ENCODE measurements at places on chromosomes 7 and 10.

DNA sequence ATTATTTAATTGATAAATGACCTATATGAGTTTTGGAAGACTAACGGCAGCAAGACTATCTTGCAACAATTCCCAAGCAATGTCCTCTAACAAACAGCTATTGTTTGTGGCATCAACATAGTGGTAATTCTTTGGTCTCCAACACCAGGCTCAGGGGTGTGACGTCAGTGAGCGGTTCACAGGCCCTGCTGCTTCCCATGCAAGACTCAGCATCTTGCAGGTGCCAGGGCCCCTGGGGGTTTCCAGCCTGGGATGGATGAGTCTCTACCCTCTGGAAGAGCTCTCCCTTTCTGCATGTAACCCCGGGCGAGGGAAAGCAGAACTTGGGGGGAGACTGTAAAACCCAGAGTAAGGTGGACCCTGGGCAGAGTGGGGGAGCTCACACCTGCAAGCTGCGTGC lies 164.7 kb downstream of the ACTR3B start:
- peaks cover 6% of the 10 kb centered on the region for H3K27me3 ChIP-seq
- H3K4me3 ChIP-seq, result no peak overlapping the region
- no peaks in the 10 kb centered on the region for H3K36me3 ChIP-seq
- H3K4me1 ChIP-seq, result peaks cover 4% of the 10 kb centered on the region

DNA sequence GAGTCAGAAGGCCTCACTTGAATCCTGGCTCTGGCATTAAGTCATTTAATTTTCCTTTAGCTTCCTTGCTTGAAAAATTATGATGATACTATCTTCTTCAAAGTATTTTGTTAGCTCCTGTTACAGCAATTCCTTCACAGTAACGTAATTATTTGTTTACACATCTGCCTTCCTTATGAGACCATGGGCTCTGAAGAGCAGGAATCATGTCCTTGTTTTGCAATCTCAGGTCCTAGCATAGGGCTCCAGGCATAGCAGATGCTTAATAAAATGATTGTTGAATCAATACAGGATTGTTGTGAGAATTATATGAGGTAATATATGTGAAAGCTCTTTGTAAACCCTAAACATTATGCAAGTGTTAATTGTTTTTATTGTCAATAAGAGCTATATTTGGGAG lies 25.5 kb downstream of the KLHDC10 start:
- H3K36me3 ChIP-seq, result no peaks in the 10 kb centered on the region
- H3K27me3 ChIP-seq, result no peaks in the 10 kb centered on the region
- no peaks in the 10 kb centered on the region for H3K4me1 ChIP-seq
- H3K4me3 ChIP-seq, result no peak overlapping the region
- DNase-seq, result no peak
- no peak overlapping the region for H3K27ac ChIP-seq

- no peak overlapping the region for H3K27ac ChIP-seq
- H3K36me3 ChIP-seq, result no peaks in the 10 kb centered on the region
- H3K4me3 ChIP-seq, result no peak overlapping the region
- H3K27me3 ChIP-seq, result no peaks in the 10 kb centered on the region
- no peaks in the 10 kb centered on the region for H3K4me1 ChIP-seq
These were observed 130.7 kb downstream of the SAMD9 start for GRCh38 chr7:92987095-92987494.

GRCh38 chr10:127918572-127918971 lies 11.7 kb downstream of the PTPRE start:
- H3K27ac ChIP-seq, result no peak overlapping the region
- H3K4me3 ChIP-seq, result no peak overlapping the region
- DNase-seq, result no peak
- no peaks in the 10 kb centered on the region for H3K27me3 ChIP-seq

DNA sequence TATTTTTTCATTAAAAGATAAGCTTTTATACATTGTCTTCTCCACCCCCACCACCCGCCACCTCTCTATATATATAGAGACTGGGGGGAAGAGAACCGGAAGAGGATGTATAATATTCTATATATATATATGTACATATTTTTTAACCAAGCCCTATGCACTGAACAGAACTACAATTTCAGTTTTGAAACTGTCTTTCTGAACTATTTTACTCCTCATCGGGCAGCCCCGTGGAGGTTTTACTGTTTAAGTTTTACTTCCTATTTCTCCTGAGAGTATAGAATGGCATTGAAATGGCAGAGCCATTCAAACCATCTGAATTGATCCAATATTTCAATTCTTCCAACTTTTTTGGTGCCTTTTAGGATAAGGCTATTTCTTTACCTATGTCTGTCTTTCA lies 1047.1 kb downstream of the NRG3 start:
- no peaks in the 10 kb centered on the region for H3K4me1 ChIP-seq
- no peak for DNase-seq
- no peaks in the 10 kb centered on the region for H3K36me3 ChIP-seq
- H3K4me3 ChIP-seq, result no peak overlapping the region

GRCh38 chr10:103637927-103638557 lies 144.5 kb downstream of the NEURL1 start:
- peaks cover 18% of the 10 kb centered on the region for H3K4me1 ChIP-seq
- no peak for DNase-seq
- no peaks in the 10 kb centered on the region for H3K36me3 ChIP-seq
- H3K4me3 ChIP-seq, result no peak overlapping the region
- no peaks in the 10 kb centered on the region for H3K27me3 ChIP-seq

- H3K36me3 ChIP-seq, result no peaks in the 10 kb centered on the region
- H3K27me3 ChIP-seq, result no peaks in the 10 kb centered on the region
- 0 out of 2 replicates have a peak, but pooled peaks cover 1% of the 10 kb centered on the region for H3K4me1 ChIP-seq
- no peak overlapping the region for H3K4me3 ChIP-seq
These were observed 104.5 kb downstream of the NRCAM start for GRCh38 chr7:108351729-108352131.
